ENCODE measurements at places on chromosomes 5 and 9.

DNA sequence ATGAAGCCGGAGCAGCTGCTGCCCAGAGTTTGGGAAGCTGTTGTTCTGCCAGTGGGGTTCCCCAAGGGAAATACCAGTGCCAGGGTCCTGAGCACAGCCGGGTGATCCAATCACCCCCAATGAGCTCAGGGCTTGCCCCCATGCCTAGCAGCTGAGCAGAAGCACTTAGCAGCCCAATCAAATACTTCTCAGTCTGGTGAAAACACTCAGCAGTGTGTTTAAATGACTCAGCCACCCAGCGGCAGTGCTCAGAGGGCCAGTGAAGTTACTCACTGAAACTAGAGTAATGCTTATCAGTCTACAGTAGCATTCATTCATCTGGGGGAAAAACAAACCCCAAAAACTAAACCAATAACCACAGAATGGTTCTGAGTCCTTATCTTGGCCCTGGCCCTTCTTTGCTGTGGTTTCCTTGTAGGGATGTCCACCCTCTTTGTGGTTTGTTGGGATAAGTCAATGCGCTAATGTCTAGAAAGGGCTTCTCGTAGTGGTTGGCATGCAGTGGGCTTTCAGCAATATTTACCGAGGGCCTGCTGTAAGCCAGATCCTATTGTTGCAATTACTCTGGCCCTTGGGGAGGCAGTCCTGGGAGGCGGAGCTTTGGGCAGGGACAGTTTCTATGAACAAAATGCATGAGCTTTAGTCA, 43.1 kb downstream of the LHX2 start:
- no peak for DNase-seq

DNA sequence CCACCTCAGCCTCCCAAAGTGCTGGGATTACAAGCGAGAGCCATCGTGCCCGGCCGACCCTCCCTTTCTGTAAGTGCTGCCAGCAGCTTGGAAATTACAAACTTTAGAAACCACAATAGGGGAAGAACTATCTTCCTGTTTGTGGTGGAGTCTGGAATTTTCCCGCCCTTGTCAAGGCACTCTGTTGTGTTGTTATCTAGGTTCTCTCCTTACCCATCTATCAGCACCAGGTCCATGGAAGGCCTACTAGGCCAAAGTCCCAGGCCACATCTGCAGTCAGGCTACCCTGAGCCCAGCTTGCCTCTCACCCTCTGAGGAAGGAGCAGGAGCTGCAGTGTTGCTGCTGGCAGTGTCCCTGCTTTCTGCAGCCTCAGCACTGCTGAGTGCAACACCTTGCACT, 214.9 kb downstream of the MCTP1 start:
- no peak for DNase-seq

DNA sequence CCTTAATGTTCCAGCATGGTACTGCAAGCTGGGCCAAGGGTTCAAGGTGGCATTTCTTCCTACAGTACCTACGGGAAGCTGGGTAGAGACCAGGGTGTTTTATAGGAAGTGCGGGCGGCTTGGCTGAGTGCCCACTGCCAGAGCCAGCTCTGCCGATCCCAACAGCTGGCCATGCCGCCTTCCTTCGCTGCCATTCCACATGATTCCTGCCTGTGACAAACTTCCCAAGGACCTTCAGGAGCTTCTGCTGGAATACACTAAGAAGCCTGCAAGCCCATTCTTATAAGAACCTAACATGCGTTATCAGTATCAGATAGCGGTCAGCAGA, 22.0 kb downstream of the MYO10 start:
- DNase-seq, result no peak

DNA sequence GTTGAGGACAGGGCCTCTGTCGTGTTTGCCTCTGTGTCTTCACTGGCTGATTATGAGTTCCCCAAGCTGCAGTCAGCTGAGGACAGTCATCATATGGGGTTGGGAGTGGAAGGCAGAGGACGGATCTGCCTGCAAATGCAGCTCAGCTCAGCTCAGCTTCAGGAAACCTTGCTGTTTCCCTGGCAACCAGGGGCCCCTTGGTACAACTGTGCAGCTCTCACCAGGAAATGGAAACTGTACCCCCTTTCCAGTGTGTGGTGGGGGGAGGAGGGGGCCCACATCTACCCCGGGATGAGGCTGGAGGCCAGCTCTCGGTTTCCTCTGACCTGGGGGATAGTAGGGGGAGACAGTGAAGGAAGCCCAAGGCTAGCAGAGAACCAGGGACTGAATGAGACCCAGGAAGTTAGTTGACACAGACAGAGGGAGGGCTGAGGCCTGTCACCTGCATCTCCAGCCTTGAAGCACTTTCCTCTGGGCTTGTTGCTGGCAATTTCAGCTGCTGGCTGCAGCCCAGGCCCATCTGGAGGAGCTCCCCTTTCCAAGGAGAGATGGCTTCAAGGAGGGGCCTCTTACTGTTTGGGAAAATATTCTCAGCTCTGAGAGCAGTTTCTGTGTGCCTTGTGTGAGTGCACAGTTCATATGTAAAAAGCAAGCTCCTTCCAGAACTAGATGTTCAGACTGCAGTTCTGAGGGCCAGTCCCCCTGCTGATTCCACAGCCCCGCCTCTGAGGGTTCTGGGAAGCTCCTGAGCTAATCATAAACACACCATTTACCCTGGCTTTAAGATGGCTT, 6.9 kb downstream of the ANXA6 start:
- peak; percentile 58 for DNase-seq

DNA sequence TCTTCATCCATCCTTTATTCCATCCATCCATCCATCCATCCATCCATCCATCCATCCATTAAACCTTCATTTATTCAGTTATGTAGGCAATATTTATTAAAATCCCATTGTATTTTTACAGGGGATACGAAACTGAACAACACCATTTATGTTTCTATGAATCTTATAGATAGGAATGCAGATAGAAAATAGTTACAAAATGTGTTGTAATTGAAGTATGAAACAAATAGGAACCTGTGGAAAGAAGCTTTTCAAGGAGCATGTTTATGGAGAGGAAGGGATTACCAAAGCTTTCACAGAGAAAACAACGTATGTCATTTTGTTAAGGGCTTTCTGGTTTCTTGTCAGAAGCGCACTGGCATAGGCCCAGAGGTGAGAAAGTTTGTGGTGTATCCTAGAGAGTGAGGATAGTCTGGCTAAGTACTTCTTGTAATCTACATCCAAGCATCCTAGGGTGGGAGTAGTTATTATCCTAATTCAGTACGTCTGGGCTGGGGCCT, 184.0 kb downstream of the CNTLN start:
- DNase-seq, result no peak

GRCh38 chr5:15385037-15385436, 114.9 kb upstream of the FBXL7 start:
- DNase-seq, result no peak

DNA sequence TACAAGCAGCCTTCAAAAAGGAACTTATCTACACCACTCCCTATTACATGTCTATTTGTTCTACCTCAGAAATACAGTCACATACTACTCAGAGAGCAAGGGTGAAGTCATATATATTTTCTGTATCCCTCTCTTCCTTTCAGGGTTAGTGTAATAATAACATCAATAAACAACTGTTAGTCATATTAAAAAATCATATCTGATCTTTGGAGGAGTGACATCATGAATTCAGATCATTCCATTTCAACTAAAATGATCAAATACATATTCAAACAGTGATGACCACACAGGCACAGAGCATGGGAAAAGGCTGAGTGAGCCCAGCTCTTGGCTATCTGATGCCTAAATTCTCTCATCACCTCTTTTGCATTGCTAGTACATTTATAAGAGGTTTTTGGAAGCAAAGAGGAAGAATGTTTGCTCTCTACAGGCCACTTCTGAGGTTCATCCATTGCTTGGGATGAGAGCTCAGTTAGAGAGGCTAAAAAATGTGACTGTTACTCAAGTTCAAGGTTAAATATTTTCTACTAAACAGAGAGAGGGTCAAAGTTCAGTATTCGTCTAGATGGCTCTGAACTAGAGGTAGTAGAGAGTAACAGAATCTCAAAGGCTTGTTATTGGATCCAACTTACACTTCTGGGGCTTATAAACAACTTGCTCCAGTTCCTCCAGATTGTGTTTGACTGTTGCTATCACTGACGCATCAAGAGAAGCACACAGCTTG, 39.0 kb downstream of the RIGI start:
- no peak for DNase-seq

- no peak for DNase-seq
Measured at GRCh38 chr5:111820072-111820471, 63.1 kb upstream of the NREP start.

- DNase-seq, result no peak
Measured at GRCh38 chr5:1118738-1119137, 6.9 kb upstream of the SLC12A7 start.

DNA sequence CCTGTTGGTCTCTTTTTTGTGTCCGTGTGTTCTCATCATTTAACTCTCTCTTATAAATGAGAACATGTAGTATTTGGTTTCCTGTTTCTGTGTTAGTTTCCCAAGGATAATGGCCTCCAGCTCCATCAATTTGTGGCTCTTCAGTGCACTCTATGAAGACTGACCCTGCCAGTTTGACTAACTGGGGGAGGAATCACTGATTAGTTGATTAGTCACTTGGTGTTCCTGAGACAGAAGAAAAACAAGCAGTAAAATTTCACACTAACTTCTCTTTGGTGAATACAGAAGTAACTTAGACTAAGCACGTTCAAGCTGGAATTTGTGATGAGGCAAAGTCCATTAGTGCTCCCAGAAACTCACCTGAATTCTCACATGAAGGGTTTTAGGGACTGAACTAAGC, 495.8 kb upstream of the RORB start:
- no peak for DNase-seq

GRCh38 chr5:151931260-151931659, 6.6 kb upstream of the GLRA1 start:
- DNase-seq, result no peak

DNA sequence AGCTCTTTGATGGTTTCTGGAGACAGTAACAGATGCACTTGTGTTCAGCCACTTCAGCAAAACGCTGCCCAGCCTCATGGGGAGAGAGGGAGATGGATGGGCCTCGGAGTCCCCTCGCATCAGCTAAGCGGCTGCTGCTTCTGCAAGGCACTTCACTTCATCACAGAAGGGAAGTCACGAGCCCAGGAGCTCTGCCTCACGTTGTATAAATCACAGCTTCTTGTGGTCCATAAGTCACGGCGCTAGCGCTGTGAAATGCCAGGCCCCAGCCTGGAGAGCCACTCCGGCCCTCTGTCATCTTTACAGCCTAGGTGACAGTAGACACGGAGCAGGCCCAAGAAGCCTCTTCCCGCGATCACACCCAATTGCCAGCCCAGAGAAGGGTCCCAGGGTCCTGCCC, 23.4 kb downstream of the DBH start:
- DNase-seq, result no peak

- no peak for DNase-seq
Measured at GRCh38 chr9:75894566-75894965, 4.1 kb downstream of the PCSK5 start.

GRCh38 chr9:121802753-121803152, 151.3 kb downstream of the DAB2IP start:
- no peak for DNase-seq

- no peak for DNase-seq
Measured at GRCh38 chr5:149333711-149334443, 11.4 kb upstream of the GRPEL2 start.

DNA sequence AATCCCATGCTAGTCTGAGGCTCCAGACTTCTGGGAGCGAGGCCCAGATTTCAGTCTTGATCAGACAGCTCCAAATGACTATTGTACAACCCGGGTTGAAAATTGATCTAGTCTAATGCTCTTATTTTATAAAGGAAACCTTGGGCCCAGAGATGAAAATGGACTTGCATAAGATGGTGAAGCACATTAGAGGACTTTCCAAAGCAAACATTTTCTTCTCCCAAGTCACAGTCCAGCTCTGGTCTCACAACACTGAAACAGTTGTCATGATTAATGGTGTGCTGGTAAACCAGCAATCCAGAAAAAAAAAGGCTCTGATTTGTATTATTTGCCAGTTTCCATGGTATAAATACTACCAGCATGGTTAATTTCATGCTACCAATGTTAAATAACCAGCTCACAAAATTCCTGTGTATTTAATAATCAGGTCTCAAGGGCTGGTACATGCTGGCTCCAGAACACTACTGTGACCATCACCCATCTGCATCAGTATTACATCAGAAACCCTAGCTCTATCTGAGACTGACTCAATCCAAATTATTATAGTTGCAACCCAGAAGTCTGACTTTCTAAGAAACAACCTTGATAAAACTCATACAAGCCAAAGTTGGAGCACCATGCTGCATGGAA, 32.5 kb upstream of the ABLIM3 start:
- DNase-seq, result no peak

DNA sequence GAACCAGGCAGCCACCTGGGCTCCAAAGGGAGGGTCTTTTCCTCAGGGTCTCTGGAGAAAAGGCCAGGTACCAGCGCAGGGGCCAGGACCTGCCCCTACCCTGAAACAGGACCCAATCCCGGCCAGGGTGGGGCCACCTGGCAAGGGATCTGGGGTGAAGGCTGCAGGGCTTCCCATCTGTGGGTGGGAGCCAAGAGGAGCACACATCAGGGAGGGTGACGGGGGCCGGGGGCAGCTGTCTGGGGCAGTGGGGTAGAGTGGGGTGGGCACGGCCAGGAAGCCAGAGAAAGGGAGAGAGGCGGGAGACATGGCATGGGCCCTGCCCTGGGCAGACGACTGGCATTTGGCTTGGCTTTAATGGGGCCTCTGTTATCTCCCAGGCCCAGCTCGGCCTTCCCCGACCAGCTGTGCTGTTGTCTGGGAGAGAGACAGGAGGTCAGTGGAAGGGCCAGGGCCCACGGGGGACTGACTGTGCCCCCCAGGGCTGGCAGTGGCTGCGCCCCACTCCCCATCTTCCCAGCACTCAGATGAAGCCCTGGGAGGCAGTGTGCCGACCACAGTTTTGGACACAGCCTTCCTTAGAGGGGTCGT, 57.2 kb upstream of the RNF130 start:
- peak; percentile 42 for DNase-seq

- DNase-seq, result peak; percentile 40
Measured at GRCh38 chr5:135497971-135498636, 37.7 kb downstream of the NEUROG1 start.

GRCh38 chr5:109411149-109411514, 1.4 kb upstream of the PJA2 start:
- no peak for DNase-seq

GRCh38 chr5:120655828-120656435, 191.8 kb downstream of the PRR16 start:
- DNase-seq, result peak; percentile 61

DNA sequence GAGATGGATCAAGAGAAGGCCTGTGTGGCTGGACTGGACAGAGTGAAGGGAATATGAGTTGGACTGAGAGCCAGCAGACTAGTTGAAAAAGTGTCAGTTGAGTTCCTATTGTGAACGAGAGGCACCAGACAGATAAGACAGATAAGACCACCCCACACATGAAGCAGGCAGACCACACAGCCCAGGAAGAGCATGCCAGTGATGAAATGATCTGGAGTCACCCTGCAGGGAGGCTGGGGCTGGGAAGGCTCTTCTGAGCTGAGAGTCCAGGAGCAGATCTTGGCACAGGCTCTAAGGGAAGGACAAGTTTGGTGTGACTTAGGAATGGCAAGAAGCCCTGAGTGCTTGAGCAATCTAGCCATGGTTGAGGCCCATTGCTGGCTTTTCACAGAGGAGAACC, 10.6 kb upstream of the SLC25A48 start:
- peak; percentile 24 for DNase-seq

Data from ecto neural progenitor cell (in vitro differentiated cells).